Dermis lymphatic vessel endothelial cell (primary cell): ENCODE measurements at places on chromosomes 13 and 19. TPM values are rescaled to one million over a fixed set of nuclear protein-coding genes. Genes with fewer than 3 reads are reported as not detected.

The KLK14 gene
- total RNA-seq, result not detected in 2 replicates

The ZNF471 gene
- 1.3 and 1.4 TPM in 2 replicates for total RNA-seq

The GNG7 gene
- 1.4 TPM in 2 replicates for total RNA-seq

The SPACA4 gene
- total RNA-seq, result not detected in 2 replicates

The MYH14 gene
- under 0.01 and 0.09 TPM in 2 replicates for total RNA-seq

The ZNF540 gene
- 0.33 and 0.34 TPM in 2 replicates for total RNA-seq

The MYBPC2 gene
- under 0.01 TPM in 2 replicates for total RNA-seq

The CDC37 gene
- 240 and 243 TPM in 2 replicates for total RNA-seq

The KLF2 gene
- total RNA-seq, result 4.0 and 16.1 TPM in 2 replicates

The ZNF155 gene
- total RNA-seq, result 7.8 and 9.9 TPM in 2 replicates

The KIR2DL4 gene
- not detected in 2 replicates for total RNA-seq

The LRP3 gene
- total RNA-seq, result 3.9 and 6.8 TPM in 2 replicates

The OR7C1 gene
- total RNA-seq, result not detected in 2 replicates

The ERVK3-1 gene
- 20.9 and 25.0 TPM in 2 replicates for total RNA-seq

The UPK1A gene
- not detected in 2 replicates for total RNA-seq
